ENCODE measurements at places on chromosomes 1 and 21.

GRCh38 chr1:161494091-161494735 lies 11.0 kb upstream of the FCGR2A start:
- DNase-seq = no peak

GRCh38 chr1:153072806-153073726 lies 1.7 kb upstream of the SPRR2B start:
- no peak for DNase-seq

DNA sequence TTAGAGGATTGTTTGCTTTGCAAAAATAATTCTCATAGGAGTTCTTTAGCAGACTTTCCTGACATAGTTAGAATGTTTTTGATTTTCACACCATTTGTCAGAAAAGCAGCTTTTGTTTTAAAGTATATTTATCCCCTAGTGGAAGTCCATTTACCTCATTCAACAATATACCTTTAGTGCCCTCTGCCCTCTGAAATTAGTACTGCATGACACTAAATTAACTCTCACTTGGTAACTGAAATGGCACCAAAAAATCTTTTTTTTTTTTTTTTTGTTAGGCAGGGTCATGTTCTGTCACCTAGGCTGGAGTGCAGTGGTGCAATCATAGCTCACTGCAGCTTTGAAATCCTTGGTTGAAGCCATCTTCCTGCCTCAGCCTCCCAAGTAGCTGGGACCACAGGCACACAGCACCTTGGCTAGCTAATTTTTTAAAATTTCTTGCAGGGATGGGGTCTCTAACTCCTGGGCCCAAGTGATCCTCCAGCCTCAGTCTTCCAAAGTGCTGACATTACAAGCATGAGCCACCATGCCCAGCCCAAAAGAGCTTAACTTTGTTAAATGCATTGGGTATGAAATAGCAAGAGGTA lies 13.6 kb downstream of the LRRC42 start:
- DNase-seq = no peak

DNA sequence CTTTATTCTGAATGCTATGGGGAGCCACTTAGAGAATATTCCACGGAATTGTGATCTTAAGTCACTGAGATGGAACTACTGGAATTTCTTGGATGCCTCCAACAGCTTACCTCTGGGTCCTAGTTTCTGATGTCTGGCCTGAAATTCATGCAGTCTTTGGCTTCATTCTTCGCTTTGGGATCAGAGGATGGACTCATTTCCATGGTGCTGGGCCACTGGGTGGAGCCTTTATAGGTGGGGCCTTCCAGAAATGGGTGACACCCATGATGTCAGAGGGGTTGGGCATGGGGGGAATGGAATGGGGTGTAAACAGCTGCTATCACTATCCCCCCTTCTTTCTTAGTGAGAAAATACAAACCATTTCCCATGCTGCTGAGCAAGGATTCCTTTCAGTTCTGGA lies 73.7 kb upstream of the FGGY start:
- DNase-seq = no peak

DNA sequence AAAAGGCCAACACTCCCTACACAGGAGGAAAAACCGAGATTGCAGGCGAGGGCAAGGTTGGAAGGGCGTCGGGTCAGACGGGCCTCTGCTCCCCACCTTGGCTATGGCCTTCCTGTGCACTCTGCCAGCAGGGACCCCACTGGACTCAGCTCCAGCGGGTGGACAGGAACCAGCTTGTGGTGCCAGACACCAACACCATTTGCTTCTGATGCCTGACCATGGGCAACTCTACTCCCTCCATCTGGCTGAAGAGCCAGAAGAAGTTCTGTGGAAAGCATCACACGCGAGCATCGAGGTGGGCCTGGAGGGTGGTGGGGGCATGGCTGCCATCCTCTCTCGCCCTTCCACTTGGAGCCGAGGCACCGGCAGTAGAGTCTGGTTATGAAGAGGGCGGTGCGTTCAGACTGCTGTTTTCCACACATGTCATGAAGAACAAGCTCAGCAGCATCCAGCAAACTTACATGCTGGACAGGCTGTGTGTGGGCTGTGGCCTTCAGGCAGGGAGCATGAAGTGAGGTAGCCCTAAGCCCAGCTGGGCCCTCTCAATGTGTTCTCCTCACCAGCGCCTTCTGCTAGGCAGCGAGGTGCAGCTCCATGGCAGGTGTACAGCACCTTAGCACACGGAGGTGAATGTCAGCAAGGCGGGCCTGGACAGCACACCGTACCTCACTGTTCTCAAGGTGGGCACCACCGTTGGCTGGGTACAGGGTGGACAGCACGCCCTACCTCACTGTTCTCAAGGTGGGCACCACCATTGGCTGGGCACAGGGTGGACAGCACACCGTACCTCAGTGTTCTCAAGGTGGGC lies 15.6 kb upstream of the ZNF669 start:
- no peak for DNase-seq

GRCh38 chr21:36773117-36773516 lies 74.2 kb downstream of the SIM2 start:
- DNase-seq = peak; percentile 46

GRCh38 chr1:29625084-29625420 lies 388.7 kb downstream of the PTPRU start:
- no peak for DNase-seq

- no peak for DNase-seq
These were observed 334.9 kb upstream of the AJAP1 start for GRCh38 chr1:4319496-4319895.

DNA sequence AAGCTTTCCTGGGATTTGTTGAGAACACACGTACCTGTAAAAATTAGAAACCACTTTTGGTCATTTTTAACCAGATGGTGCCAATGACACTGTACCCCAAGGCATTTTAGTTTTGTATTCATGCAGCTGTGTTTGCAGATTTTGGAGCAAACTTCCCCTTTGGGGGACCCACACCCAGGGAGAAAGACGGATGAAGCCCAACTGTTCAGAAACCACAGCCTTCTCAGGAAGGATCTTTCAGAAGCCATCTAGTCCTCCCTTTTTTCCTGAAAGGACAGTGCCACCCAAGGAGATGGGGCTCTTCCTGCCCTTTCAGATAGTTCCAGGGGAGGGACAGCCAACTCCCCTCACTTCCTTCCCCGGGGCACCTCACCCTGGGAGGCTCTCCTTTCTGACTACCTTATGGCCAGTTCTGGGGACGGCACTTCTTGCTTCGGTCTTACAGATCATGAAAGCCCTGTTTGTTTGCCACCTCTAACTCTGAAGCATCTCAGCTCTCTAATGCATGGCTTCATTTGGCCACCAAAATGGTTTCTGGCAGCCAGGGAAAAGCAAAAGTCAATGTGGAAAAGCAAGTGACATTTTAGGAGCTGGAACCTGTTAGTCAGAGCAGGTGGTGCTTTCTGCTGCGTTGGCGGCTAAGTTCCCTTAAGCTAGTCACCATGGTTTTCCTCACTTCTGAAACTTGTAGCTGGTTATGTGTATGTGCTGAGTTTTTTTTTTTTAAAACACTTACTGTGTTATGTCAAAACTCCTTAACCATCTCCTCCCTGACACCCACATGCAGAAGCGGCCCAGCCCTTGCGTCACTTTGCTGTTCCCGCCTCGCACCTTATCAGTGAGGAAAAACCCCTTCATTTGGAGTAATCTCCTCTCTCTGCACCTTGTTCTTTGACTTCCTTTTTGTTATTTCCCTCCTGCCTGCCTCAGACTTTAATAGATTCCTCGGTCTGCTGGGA lies 10.1 kb downstream of the TMCC2 start:
- no peak for DNase-seq

DNA sequence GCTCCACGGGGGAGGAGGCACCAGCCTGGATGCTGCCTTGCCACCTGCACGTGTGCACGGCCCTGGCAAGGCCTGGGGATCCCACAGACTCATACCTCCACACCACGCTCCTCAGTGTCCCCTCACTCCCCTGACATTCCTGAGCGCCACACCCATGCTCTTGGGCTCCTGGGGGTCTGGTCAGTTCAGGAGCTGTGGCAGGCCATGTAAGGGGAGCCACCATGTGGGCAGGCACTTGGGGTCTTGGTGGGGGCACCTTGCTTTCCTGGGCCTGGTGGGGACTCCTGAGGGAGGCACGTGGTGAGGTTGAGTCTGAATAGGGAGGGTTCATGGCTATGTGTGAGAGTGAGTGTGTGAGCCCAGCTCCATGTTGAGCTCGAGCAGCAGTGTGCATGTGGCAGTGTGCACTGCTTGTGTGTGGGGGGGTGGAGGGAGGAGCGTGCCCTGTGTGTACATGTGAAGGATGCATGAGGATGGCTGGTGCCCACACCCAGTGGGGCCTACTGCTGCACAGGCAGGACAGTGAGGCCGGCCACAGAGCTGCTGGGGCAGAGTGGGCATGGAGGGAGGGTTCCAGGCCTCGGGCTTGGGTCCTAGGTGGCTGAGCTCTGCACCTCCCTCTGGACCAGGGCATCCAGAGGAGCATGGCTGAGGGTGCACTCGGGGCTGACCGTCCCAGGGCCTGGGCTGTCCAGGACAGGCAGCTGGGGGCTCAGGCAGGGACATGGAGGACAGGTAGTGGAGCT lies 1.6 kb downstream of the GJC2 start:
- DNase-seq = no peak

DNA sequence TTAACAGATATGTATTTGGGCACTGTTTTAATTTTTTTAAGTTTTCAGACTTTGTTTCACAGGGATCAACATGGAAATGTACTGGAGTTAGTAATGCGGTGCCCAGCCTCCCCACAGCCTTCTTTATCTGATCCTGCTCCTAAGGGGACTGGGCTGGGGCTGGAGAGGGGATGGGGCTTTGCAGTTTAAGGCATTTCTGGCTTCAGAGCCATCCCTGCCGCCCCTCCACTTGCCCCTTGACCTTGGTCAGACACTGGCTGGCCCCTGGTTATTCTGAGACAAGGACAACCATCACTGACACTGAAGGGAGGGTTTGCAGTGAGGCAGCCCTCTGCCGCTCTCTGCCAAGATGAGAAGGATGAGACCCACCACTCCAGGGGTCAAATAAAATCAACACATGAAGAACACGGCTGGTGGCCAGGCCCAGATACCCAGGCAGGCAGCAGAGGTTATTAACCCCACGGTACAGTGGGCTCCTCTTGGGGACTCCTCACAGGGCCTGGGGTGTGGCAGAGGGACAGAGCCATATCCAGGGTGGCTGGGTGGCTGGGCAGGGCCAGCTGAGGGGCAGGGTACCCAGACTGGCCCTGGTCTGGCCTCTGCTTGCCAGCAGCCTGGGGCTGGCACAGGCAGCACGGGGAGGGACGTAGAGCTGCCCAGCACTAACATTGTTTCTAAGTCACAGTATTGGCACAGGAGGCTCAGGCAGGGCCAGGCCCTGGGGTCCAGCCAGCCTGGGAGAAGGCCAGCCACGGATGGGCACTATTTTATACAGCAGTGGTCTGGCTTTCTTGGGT lies 7.2 kb upstream of the UBE2U start:
- no peak for DNase-seq

- peak; percentile 41 for DNase-seq
These were observed 26.2 kb downstream of the EXTL2 start for GRCh38 chr1:100868364-100868995.

- no peak for DNase-seq
These were observed 2.9 kb upstream of the CLIC4 start for GRCh38 chr1:24742090-24742938.

DNA sequence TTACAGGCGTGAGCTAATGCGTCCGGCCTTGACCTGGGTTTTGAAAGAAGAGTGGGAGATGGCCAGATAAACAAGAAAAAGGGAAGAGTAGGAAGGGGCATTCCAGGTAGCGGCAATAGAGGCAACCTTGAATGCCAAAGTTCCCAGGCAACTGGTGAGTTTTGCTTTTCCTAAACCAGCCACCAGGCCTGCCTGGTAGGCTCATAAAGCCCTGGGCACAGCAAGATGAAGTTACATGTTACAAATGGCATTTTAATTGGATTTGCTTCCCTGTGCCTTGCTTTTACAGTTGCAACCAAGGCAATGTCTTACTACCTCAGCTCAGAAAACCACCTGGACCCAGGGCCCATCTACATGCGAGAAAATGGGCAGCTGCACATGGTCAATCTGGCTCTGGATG lies 5.5 kb downstream of the LRRC42 start:
- DNase-seq = no peak

GRCh38 chr1:61851849-61852669 lies 109.8 kb downstream of the PATJ start:
- DNase-seq = peak; percentile 46

DNA sequence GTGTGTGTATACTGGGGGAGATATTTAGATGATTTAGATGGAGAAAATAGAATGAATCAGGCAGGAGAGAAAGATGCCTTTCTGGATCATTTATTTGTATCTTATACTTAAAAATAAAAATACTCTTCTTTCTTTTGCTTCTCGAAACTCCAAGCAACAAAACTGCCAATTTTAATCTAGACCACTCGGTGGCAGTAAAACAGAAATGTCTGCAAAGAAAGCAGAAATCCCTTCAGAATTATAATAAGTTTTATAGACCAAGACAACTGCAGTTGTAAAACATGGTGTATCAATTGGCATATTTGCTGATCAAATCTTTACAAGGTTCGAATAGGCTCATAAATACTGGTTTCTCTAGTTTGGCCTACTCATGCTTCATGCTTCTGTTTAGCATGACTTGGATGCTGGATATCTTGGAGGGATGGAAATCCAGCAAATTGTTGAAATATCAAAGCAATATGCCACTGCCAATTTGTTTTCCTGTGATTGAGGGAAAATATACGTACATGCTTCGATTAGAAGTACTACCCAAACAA lies 15.1 kb upstream of the C1orf87 start:
- no peak for DNase-seq

DNA sequence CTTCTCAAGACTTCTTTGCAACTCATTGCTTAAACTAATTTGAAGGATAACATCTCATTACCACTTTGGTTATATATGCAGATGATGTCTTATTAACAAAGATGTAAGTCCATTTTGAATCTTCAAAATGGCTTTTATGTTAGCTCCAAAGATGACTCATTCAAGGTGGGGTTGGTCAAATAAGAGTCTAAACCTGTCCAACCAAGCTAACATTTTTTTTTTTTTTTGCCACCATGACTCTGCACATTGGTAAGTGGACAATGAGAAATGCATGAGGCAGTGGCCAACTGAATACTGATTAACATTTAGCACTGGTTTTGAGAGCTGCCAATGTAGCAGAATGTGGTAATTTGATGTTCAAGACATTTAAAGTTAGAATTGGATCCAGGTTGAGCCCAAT lies 278 bp upstream of the KRTAP27-1 start:
- DNase-seq = no peak

GRCh38 chr1:7383671-7384520 lies 387.2 kb upstream of the VAMP3 start:
- no peak for DNase-seq

DNA sequence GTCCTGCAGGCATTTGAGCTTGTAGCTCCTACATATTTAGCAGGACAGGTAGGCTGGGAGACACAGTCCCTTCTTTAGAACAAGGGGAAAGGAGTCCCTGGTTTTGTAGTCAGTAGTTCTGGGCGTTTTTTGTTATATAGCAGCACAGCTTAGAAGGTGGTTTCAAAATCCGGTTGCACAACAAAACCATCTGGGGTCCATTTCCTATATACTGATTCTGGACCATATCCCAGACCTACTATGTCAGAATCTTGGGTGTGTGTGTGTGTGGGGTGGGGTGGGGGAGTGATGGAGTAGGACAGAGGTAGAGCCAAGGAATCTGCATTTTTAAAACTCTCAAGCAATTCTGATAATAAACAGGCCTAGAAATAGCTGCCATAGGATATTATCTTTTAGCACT lies 21.6 kb downstream of the METTL13 start:
- peak; percentile 47 for DNase-seq

- no peak for DNase-seq
These were observed 31.2 kb downstream of the VAV3 start for GRCh38 chr1:107933736-107934135.

Measured in HS-5 (cell line).